ENCODE measurements at places on chromosomes 2 and 18.

DNA sequence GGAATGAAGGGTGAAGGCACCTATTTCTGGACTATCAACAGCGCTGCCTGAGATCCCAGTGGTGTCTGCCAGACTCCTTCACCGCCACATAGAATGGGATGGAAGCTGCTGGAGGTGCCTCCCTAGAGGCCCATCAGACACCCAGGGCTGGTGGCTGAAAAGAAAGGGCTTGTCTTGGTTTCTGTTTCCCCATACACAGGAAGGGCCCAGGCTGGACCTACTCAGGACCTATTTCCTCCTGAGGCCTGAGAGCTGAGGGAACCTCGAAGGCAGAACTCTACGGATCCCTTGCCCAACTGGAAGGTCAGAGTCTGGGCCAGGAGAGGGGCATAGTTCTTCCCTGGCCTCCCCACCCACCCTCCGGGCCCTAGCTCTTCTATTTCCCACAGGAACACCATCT is 2.9 kb upstream of the CLEC4F start:
- no peak for DNase-seq

DNA sequence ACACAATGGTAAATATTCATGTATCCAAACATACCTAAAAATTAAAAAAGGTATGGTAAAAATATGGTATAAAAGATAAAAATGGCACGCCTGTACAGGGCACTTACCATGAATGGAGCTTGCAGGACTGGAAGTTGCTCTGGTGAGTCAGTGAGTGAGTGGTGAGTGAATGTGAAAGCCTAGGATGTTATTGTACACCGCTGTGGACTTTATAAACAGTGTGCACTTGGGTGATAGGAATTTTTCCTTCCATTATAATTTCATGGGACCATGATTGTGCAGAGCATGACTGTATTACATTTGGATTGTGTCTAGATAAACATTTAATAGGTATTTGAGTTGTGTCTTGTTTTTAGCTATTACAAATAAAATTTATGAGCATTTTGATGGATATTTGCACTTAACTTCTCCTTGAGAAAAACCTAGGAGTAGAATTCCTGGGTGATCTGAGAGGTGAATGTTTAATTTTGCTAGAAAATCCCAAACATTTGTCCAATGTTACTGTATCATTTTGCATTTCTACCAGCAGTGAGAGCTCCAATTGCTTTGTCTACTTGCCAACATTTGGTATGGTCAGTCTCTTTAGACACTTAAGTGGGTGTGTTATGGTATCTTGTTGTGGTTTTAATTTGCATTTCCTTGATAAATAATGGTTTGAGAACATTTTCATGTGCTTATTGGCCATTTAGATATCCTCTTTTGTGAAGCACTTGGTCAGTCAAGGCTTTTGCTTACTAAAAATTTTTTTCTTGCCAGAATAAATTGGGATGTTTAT is 81.7 kb downstream of the BCL2L11 start:
- no peak for DNase-seq

DNA sequence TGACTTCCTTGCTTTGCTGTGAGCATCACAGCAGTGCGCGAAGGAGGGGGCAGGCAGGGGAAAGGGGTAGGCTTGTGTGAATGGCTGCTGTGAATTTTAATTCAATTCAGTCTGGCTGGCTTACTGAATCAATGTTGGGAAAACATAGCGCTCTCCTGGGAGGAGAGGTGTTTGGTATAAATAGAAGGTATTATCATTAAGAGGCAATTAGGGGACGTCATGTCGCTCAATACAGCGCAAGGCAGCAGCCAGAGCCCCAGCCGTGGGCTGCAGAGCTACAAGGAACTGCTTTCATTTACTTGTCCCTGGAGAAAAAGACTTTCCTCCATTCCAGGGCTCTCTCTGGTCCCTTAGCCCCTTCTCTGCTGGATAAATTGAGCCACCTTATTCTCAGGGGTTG is 181.4 kb upstream of the MSH6 start:
- DNase-seq: no peak

GRCh38 chr2:217338306-217338916 is 478.5 kb upstream of the TNP1 start:
- peak; percentile 16 for DNase-seq

DNA sequence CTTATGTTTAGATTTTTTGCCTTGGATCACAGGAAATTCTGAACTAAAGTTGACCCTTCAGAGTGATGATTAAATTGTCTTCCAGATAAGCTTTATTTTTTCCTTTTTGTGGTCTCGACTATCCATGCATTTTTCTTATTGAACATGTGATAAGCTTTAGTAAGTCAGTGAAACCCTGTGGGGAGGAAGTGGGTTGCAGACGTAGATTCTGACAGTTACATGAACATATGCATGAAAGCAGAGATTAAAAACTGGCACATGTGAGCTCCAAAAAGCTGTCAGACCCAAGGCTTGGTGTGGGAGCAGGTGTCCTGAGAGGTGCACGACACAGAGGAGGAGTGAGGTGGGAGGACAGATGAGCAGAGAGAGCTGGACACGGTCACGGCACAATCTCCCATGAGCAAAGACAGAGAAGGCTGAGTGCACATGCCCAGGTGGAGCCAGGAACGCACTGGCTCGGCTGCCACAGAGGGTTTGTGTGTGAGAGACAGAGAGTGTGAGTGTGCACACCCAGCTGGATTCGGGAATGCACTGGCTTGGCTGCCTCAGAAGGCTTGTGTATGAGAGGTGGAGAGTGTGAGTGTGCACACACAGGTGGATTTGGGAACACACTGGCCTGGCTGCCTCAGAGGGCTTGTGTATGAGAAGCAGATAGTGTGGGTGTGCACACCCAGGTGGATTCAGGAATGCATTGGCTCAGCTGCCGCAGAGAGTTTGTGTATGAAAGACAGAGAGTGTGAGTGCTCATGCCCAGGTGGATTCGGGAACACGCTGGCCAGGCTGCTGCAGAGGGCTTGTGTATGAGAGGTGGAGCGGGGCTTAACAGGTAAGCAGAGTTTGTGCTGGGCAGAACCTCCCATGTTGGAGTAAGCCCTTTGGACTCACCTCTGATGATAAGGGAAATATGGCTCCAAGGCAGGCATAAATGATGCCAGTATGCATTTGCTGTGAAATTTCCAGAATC is 849.1 kb upstream of the SALL3 start:
- no peak for DNase-seq

DNA sequence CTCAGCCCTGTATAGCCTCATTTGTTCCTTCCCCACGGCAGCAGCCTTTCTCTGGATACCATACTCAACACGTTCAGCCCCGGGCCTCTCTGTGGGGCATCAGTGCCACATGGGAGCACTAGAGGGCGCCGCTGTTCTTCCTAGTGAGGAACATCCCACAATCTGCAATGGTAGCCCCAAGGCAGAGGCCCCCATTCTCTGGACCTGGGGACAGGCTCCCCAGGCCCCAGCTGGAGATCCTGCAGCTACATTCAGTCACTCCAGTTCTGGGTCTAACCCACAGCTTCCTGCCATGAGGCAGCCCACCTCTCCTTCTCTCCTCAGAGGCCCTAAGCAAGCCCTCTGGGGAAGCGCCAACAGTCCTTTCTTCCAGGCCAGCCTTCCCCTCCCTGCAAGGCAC is 14.2 kb upstream of the SFXN5 start:
- DNase-seq: peak; percentile 60

DNA sequence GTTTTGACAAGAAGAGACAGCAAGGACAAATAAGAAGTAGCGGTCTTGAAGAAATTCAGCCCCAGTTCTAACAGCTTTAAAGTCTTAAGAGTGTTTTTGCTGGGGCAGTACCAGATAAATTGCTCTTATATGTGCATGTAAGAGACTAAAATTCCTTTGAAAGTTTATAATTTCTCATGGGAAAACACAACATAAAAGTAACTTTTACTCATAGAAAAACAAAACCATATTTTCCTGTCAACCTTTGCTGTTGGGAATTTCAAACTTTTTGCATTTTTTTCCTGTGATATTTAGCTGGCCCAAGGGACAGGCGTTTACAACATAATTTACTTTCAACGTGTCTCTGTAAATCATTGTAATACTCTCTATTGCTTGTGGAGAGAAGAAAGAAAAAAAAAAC is 767.8 kb upstream of the ZEB2 start:
- DNase-seq: no peak

DNA sequence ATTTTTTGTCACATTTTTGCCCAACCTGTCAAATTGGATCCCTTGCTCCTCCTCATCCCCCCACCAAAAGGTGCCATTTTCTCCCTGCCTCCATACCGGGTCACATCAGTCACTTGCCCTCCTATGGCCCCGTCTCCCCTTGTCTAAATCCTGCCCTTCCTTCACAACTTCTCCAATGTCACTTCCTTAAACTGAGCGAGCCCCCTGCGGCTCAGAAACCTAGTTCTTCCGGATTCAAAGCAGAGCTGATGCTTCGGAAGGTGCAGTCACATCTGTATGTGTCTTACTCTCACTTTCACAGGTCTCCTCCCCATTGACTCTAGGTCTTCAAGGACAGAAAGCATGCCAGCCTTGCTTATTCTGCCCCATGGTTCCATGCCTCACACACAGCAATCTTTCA is 22.1 kb downstream of the TNP1 start:
- no peak for DNase-seq

- DNase-seq: no peak
Measured at GRCh38 chr2:17084877-17085276, 419.2 kb upstream of the CYRIA start.

GRCh38 chr2:238942726-238943300 is 94.9 kb downstream of the TWIST2 start:
- DNase-seq: no peak

DNA sequence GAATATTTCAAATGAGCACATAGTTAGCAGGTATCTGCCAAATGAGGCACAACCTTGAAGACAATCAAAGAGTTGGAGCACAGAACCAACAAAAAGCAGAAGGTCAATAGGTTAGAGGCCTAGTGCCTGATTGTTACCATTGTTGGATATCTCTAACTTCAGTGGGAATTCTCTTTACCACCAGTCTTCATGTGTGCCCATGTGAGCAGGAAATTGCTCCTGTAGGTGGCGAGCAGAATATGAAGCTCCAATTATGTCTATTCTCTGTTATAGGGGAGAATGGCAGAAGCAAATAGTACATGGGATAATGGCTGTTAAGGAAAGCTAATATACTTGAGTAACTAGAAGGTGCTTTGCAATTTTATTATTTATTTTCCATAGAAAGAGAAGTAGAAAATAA is 14.9 kb upstream of the ZNF385B start:
- no peak for DNase-seq

- no peak for DNase-seq
Measured at GRCh38 chr2:94966689-94967088, 58.8 kb upstream of the MAL start.

DNA sequence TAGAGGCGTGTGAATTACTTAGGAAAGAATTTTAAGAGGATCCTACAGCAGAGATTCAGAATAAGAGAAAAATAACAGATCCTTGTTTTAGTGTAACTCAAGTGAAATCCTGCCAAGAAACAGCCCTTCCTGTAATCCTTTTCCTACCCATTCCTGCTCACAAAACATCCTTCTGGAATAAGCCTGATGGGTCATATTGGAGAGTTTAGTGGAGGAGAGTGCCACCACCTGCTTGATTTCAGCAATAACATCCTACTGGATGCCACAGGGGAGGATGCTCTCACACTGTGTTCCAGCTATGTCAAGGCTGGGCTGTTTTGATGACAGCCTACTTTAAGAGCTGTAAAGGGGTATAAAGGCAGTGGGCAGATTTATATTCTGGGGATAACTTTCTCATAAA is 54.8 kb upstream of the CCDC178 start:
- DNase-seq: no peak

DNA sequence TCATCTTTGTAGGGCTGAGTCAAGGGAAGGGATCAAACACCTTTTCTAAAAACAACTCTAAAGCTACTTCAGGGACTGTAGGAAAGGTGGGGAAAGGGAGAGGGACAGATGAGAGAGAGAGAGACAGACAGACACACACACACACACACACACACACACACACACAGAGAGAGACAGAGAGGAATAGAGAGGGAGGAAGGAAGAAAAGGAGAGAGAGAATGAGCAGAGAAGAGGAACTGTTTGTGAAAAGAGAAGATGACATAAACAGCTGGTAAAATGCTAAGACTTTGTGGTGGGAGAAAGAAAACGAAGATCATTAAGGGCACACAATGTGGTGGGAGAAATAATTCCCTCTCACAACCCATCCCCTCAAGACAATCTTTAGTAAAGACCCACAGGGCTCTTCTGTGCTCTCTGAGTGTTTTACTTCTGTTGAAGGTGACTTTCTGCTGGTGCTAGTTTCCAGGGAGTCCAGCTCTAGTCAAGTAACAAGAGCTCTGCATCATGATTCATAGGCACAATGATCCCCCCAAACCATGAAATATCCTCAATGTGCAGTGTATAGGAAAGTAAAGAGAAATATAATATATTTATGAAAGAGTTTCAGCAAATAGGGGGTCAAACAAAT is 77.2 kb upstream of the STK17B start:
- no peak for DNase-seq

- no peak for DNase-seq
Measured at GRCh38 chr18:56380685-56381084, 257.7 kb downstream of the TXNL1 start.

DNA sequence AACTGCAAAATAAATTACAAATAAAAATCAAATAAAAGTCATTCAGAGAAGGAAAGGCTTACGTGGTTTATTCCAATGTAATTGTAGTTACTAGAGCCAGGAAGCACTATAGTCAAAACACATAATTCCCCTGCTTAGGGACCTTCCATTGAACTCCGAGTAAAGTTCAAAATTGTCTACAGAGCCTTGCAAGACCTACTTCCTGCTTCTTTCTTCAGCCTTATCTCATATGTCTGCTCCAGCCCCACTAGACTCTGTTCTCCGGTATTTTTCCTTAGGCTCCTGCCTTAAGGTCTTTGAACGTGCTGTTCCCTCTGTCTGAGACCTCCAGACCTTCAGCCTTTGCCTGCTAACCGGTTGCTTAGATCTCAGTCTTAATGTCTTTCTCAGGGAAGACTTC is 104.3 kb downstream of the ARL6IP6 start:
- DNase-seq: no peak

DNA sequence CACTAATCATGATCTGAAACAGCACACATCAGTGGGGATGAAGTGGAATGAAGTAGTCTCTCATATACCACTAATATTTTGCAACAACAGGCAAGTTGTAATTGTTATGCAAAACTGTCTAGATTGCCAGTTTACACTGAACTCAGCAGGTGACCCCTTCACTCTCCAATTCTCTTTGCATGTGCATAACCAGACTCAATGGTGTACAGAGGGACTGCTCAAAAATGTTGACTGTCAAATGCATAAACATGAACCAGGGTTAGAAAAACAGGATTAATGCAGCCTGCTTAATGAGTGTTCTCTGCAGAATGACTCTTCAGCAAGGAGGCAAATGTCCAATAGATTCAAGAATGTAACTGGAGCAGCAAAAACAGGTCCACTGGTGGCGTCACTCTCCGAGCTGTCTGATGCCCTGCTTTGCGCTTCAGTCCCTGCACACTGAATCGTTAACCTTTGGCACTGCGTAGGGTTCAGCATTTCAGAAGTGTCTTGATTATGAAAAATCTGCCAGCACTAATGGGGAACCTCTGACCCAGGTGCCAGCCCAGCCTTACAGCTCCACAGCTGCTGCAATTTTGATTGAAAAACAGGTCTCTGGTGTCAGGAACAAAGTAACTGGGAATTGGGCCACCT is 209.3 kb downstream of the TDRD15 start:
- DNase-seq: no peak

GRCh38 chr2:25362434-25363145 is 20.9 kb upstream of the DNMT3A start:
- DNase-seq: no peak
